ENCODE measurements at places on chromosomes 1 and 21. TPM values are rescaled to one million over a fixed set of nuclear protein-coding genes. Genes with fewer than 3 reads are reported as not detected.

GRCh38 chr1:62022382-62022983, 172.2 kb upstream of the L1TD1 start:
- H3K36me3 ChIP-seq, result peaks cover 9% of the 10 kb centered on the region
- no peak for DNase-seq
- H3K27ac ChIP-seq, result no peak overlapping the region
- H3K4me1 ChIP-seq, result no peaks in the 10 kb centered on the region
- H3K27me3 ChIP-seq, result no peaks in the 10 kb centered on the region

DNA sequence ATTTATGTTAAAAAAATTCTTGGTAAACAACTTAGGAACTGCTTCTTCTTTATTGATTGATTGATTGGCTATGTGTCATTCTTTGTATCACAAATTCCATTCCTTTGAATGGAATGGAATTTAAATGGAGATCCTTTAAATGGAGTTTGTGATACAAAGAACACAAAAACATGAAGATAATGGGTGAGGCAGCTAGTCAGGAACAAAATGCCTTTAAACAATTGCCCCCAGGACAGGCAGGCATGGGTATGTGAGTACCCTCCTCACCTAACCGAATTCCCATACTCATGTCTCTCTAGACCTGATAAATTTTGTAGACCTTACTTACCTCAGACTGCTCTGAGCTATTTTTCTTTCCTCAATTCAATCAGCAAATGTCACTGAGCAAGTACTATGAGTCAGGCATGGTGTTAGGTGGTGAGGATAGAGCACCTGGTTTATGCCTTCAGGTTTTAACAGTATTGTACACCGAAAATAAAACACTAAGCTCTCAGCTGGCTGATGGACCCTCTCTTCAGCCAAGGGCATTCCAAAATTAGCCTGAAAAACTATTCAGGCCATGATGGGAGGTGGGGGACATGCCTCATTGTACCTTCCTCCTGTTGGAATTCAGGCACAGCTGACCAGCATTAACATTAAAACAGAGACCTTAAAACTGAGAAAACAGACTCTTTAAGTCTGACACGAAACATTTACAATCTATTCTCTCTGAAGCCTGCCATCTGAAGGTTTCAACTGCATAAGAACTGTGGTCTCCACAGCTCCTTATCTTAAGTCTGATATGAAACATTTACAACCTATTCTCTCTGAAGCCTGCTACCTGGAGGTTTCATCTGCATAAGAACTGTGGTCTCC, 58.9 kb downstream of the OLFML3 start:
- no peaks in the 10 kb centered on the region for H3K27me3 ChIP-seq
- no peak for DNase-seq
- no peak overlapping the region for H3K27ac ChIP-seq
- H3K4me3 ChIP-seq, result no peak overlapping the region
- H3K4me1 ChIP-seq, result no peaks in the 10 kb centered on the region

DNA sequence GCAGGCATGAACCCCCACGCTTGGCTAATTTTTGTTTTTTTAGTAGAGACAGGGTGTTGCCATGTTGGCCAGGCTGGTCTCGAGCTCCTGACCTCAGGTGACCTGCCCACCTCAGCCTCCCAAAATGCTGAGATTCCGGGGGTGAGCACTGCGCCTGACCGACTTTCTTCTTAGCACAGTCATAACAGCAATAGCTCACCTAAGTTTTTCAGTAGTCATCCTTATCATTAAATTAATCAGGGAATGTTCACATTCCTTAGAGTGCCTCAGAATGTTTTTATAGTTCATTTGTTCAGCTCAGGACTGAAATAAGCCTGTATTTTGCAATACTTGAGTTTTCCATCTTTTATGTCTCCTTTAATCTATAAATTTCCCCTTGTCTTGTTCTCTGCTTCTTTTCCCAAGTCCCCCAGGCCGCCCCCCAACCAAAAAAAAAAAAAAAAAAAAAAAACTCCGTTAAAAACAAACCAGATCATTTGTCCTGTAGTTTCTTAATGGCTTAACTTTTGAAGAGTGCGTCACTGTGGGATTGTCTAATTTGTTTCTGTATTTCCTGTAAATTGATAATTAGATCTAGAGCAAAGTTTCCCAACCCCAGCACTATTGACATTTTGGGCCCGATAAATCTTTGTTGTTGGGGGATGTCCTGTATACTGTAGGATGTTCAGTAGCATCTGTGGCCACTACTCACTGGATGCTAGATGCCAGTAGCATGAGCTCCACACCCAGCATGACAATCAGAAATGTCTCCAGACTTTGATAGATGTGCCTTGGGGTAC, 120.7 kb downstream of the ITSN1 start:
- H3K4me1 ChIP-seq, result peaks cover 10% of the 10 kb centered on the region
- H3K36me3 ChIP-seq, result no peaks in the 10 kb centered on the region
- H3K4me3 ChIP-seq, result no peak overlapping the region
- H3K27ac ChIP-seq, result no peak overlapping the region
- no peaks in the 10 kb centered on the region for H3K27me3 ChIP-seq

GRCh38 chr1:59761443-59761842, 53.3 kb upstream of the HOOK1 start:
- H3K36me3 ChIP-seq, result no peaks in the 10 kb centered on the region
- H3K27ac ChIP-seq, result no peak overlapping the region
- H3K4me3 ChIP-seq, result no peak overlapping the region
- no peak for DNase-seq

GRCh38 chr1:212520746-212521145, 87.8 kb upstream of the ATF3 start:
- no peak for DNase-seq
- no peaks in the 10 kb centered on the region for H3K36me3 ChIP-seq
- no peak overlapping the region for H3K27ac ChIP-seq
- no peak overlapping the region for H3K4me3 ChIP-seq

GRCh38 chr1:198523182-198523950, 17.1 kb downstream of the ATP6V1G3 start:
- H3K4me3 ChIP-seq, result no peak overlapping the region
- H3K27me3 ChIP-seq, result no peaks in the 10 kb centered on the region
- H3K27ac ChIP-seq, result peak overlapping the region; percentile 76
- H3K36me3 ChIP-seq, result no peaks in the 10 kb centered on the region
- DNase-seq, result no peak
- H3K4me1 ChIP-seq, result peaks cover 21% of the 10 kb centered on the region

DNA sequence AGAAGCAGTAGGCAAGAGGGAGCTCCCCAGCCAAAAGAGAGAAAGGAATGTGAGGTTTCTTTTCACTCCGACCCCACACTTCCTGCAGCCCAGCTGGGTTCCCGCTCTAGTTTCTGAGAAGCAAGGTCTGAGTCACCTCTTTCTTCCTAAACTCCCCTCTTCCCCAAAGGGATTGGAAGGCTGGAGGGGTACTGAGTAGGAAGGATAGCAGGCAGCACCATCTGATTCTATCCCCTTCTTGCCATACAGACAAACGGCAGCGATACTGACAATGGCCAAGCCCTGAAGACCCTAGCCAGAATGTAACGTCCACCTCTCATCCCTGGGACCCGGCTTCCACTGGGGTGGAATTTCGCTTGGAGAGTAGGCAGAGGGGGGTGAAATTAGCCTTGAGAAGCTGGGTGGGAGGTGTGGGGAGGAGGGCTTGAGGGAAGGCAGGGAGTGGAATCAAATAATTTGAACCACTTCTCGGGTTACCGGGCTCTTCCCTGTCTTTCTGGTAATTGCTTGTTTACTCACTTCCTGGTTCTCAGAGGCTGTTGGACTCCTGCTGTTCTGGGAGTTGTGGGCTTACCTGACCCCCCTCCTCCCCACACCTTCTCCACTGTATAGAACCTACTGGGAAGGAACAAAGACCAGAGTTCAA, 13.2 kb downstream of the IER5 start:
- H3K4me1 ChIP-seq, result peaks cover 95% of the 10 kb centered on the region
- DNase-seq, result no peak
- no peaks in the 10 kb centered on the region for H3K36me3 ChIP-seq
- no peaks in the 10 kb centered on the region for H3K27me3 ChIP-seq

DNA sequence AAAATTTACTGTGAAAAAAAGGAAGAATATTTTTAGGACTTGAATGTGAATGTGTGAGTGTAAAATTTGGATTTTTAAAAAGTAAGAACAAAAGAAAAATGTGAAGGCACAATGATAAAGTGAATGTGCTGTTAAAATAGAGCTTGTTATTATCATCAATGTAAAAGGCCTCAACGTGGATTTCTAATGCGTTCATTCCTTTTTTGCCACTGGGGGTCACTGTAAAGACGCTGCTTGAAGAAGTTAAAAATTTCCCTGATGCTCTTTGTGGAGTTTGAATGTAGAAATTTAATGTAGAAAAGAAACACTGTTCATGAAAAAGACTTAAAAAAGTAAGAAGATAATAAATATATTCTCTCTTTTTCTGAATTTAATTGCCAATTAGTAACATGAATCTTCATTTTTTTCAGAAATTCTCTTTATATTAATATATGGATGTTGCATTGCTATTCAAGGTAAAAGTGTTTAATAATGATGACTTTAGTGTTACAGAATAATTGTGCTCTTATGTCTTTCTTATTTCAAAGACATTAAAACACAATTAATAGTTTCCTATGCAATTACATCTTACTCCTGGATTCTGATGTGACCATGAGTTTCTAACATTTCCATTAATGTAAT, 161.5 kb downstream of the DNM3 start:
- H3K4me1 ChIP-seq, result no peaks in the 10 kb centered on the region
- DNase-seq, result no peak
- H3K27me3 ChIP-seq, result no peaks in the 10 kb centered on the region
- H3K27ac ChIP-seq, result no peak overlapping the region
- H3K36me3 ChIP-seq, result no peaks in the 10 kb centered on the region

Gene KRTAP22-2
- total RNA-seq, result not detected

Gene NTRK1
- not detected for total RNA-seq

DNA sequence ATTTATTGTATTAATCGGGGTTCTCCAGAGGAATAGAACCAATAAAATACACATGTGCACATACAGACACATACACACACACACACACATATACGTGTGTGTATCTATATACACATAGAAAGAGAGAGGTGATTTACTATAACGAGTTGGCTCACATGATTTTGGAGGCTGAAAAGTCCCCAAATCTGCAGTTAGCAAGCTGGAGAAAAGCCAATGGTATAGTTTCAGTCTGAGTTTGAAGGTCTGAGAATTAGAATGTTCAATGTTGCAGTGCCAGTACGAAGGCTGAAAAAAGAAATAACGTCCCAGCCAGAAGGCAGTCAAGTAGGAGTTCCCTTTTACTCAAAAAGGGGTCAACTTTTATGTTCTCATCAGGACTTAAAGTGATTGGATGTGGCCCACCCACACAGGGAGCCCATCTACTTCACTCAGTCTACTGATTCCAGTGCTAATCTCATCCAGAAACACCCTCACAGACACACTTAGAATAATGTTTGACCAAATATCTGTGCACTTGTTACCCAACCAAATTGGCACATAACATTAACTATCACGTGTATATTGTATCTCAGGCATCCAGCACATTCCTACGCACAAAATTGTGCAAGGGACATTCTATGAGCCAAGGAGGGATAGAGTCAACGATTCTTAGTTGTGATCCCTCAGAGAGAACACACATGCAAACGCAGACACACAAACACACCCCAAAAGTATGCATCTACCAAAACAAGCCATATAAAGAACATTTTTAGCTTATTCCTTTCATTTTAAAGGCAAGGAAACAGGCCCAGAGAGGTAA, 195.5 kb upstream of the DUSP10 start:
- no peak for DNase-seq
- no peaks in the 10 kb centered on the region for H3K27me3 ChIP-seq
- H3K4me1 ChIP-seq, result no peaks in the 10 kb centered on the region
- H3K4me3 ChIP-seq, result no peak overlapping the region
- no peak overlapping the region for H3K27ac ChIP-seq

GRCh38 chr1:152869808-152870419, 8.2 kb upstream of the SMCP start:
- no peaks in the 10 kb centered on the region for H3K36me3 ChIP-seq
- H3K4me1 ChIP-seq, result no peaks in the 10 kb centered on the region

Gene MMEL1
- 4.6 TPM for total RNA-seq

DNA sequence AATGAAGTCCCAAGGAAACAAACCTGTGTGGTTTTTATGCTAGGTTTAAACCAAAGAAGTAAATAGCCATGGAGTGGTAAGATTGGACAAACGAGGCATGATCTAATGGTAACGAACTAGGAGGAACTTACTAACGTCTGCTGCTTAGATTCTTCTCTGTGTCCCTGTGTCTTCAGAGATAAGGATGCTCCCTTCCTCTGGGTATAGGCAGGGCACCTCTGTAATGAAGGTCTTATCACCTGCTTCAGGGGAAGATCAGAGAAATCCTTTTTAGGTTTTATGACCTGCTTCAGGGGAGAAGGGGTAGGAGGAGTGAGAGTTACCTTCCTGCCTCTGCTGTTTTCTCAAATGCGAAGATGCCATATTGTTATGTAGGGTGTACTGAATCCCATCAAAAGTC, 214.9 kb upstream of the L1TD1 start:
- H3K36me3 ChIP-seq, result no peaks in the 10 kb centered on the region
- DNase-seq, result no peak
- H3K4me1 ChIP-seq, result no peaks in the 10 kb centered on the region
- H3K27ac ChIP-seq, result no peak overlapping the region
- no peak overlapping the region for H3K4me3 ChIP-seq
- H3K27me3 ChIP-seq, result no peaks in the 10 kb centered on the region

DNA sequence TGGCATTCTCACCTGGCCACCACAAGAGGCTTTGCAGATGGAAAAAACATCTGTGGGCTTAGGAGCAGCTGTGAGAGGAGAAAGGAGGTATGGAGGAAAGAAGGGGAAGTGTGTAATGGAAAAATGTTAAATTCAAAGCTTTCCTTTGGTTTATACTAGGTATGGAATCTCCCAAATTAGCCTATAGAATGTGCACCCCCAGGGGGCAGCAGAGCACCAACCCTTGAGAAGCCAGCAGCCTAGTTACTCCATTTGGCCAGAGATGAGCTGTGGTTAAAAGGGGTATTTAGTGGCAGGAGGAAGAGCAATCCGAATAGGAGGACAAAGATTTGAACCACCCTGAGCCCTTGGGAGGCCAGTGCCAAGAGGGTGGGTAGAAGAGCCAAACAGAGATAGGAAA, 97.5 kb upstream of the CTTNBP2NL start:
- H3K27ac ChIP-seq, result no peak overlapping the region
- peaks cover 5% of the 10 kb centered on the region for H3K27me3 ChIP-seq
- H3K4me1 ChIP-seq, result no peaks in the 10 kb centered on the region
- no peak overlapping the region for H3K4me3 ChIP-seq
- no peaks in the 10 kb centered on the region for H3K36me3 ChIP-seq

DNA sequence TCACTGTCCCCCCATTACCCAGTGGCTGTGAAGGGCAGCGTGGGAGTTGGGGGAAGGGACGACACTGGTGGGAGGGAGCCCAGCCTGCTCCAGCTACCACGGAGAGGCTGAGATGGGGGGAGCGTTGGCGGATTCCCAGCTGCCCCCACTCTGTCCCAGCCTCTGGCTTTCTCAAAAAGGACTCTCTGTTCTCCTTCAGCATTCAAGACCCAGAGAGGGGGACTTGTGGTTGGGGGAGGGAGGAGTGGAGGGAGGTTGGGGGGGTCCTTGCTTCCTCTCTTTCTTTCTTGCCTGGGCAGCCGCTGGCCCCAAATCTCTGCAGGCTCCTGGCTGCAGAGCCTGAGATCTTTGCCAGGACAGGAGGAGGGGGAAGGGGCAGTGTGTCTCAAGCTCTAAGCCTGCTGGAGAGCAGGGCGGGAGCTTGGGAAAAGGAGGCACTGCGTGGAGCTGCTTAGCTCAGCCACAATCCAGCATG, 2.2 kb downstream of the ATP1A2 start:
- DNase-seq, result no peak
- no peaks in the 10 kb centered on the region for H3K36me3 ChIP-seq
- no peak overlapping the region for H3K4me3 ChIP-seq
- no peaks in the 10 kb centered on the region for H3K4me1 ChIP-seq
- H3K27me3 ChIP-seq, result no peaks in the 10 kb centered on the region

Gene RGS13
- 0.43 TPM for total RNA-seq

- no peak overlapping the region for H3K4me3 ChIP-seq
- no peak for DNase-seq
- H3K27me3 ChIP-seq, result peaks cover 21% of the 10 kb centered on the region
- H3K27ac ChIP-seq, result no peak overlapping the region
Measured at GRCh38 chr1:242448910-242449645, 75.4 kb downstream of the PLD5 start.

Gene HSD3B2
- not detected for total RNA-seq
